ENCODE measurements at places on chromosomes 4 and X. TPM values are rescaled to one million over a fixed set of nuclear protein-coding genes. Genes with fewer than 3 reads are reported as not detected.

- DNase-seq, result no peak
Observed at GRCh38 chr4:132114885-132115284, 1034.2 kb upstream of the PCDH10 start.

GRCh38 chrX:31580726-31581125 is 508.9 kb upstream of the FTHL17 start:
- DNase-seq, result no peak

- DNase-seq, result peak; percentile 70
Observed at GRCh38 chrX:109890910-109891502, 111.9 kb upstream of the TMEM164 start.

Gene SHISA3
- polyA plus RNA-seq, result not detected

Gene IL13RA1
- 20.3 TPM for polyA plus RNA-seq
